ENCODE measurements at places on chromosomes 4 and X.

- no peak for DNase-seq
Measured at GRCh38 chr4:28772066-28772465, 1911.4 kb downstream of the STIM2 start.

DNA sequence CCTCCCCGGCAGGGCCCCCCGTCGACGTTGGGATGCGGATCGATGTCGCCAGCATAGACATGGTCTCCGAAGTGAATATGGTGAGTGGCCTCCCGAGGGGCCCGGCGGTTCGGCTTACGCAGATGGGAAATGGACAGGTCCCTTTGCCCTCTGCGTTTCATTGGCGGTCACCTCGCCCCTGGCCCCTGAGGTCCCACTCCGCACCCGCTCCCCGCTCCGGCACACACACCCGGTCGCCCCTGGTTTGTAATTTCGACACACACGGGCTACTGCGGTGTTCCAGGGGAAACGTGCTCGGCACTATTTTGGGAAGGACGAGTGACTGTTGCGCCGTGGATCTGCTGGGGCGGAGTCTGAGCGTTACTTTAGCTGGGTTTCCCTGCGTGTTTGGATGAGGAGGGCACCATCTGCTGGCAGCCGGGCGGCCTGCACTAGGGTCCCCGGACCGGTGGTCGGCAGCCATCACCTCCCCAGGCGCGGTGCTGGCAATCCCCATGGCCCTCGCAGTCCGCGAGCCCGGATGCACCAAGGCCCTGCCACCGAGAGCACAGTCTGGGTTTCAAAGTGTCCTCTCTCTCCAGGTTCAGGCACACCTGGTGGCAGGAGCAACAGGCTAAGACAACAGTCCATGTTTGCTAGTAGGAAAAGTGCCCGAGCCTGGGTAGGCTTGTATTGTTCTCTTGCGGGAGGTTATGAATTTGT is 1.2 kb downstream of the GABRB1 start:
- DNase-seq, result no peak

DNA sequence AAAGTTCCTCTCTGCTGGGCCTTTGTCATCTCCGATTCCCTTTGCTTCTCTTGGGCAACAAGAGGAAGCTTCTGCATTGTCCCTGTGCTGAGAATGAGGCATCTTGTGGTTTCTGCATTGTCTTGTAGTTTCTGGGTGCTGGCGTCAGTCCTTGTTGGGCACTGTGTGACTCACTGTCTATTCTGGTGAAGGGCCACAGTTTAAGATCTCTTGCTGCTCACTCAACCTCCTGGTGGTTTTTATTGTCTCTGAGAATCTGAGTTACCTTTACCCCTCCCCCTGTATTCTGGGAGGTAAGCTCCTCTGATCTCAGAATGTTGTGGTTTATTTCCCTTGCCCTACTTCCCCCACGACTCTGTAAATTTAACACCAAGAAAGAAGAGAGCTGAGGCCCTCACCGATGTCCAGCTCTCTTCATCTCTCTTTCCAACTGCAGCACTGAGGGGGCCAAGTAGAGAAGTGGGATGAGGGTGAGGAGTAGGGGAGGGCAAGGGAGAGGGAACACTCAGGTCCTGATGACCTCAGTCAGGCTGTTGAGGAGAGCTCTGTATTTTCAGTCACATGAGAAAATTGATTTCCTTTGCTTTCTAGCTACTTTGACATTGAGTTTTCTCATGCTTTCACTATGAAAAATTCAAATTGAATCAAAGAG is 441.6 kb upstream of the PITX2 start:
- no peak for DNase-seq

DNA sequence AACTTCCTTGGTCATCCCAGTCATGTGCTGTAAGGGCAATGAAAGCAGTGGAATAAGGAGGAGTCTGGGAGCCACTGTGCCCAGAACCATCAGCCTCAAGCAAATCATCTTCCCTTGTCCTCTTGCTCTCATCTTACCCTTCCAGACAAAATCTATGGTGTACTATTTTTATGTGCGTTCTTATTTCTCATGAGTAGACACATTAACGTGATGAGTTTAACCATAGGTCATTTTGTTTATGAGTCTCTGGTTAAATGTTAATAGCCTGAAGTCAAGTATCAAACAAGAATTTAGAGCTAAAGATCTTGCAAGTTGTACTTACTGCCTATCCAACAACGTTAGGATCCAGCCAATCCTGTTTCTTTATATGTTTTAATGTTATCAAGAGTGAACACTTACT is 495.3 kb downstream of the SPRY1 start:
- no peak for DNase-seq

Data from stimulated activated CD8-positive, alpha-beta memory T cell treated with anti-CD3 and anti-CD28 coated beads, Interleukin-4, amount 100 ng/mL, for 1 hour (primary cell).